Tibial nerve (tissue), 4 donors: ENCODE measurements at places on chromosomes 7 and 10.

DNA sequence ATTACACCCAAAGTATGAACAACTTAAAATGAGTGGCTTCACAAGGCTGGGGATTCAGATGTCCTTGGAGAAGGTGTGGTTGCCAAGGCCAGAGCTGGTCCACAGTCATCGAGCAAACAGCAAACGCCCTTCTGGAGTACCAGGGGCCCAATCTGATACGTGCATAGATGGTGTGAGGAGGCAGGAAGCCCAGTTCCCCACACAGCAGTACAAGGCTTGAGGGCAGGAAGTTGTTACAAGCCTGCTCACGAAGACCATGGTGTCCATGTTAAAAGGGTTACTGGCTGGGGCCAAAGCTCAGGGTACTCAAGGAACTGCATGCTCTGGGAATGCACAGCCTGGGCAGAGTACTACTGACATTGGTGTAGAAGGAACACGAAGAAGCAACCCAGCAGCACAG is 4.6 kb upstream of the ANKRD26 start:
- H3K4me1 ChIP-seq: no peaks in the 10 kb centered on the region
- no peaks in the 10 kb centered on the region for H3K27me3 ChIP-seq
- no peak overlapping the region for H3K27ac ChIP-seq

DNA sequence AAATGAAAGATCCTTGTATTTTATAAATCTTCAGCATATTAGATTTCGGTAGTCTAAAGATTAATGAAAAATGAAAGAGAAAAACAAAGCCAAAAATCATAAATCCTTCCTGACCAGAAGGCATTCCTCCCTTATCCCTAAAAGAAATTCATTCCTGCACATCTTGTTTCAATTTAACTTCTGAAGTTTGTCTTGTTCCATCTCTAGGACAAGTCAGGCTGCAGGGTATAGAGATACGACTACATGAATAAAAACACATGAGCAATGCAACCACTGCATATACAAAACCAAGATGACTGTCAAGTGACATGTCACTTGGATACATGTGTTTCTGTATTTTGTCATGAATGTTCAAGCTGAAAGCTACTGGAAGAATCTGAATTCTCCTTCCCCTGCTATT is 214.9 kb downstream of the JAZF1 start:
- no peaks in the 10 kb centered on the region for H3K4me1 ChIP-seq
- DNase-seq: no peak
- no peaks in the 10 kb centered on the region for H3K36me3 ChIP-seq

DNA sequence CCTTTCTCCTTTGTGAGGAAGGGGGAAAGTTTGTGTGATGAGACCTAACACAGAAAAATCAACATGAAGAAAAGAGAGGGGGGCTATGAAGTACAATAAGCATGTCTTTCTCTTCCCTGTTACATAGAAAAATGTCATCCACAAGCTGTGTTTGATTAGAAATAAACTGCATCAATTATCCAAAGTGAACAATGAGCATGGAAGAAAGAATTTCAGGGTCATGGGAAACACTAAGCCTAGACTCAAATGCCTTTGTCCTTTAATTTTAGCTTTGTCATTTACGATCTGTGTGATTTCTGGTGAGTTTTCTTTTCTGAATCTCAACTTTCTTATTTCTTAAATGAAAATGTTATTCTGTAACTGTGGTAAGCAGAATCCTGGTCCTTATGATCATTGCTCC is 121.0 kb downstream of the GNAI1 start:
- no peaks in the 10 kb centered on the region for H3K36me3 ChIP-seq
- H3K4me1 ChIP-seq: no peaks in the 10 kb centered on the region
- H3K4me3 ChIP-seq: no peak overlapping the region
- no peaks in the 10 kb centered on the region for H3K27me3 ChIP-seq
- no peak for DNase-seq
- H3K27ac ChIP-seq: no peak overlapping the region

DNA sequence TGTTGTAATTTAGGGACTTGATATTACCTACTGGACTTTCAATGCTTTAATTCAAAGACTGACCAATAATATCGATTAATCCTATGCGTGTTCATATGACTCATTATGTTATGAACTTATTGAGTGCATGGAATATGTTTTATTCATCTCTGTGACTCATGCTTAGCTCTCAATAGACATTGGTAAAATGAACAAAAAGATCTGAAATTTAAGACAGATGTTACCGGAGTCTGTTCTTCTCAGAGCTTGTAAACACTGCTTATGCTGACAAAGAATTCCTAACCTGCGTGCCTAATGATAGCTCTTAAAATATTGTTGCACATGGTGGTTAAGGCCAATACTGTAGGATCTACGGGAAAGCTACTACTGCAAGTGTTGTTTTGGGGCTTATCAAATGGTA is 131.5 kb upstream of the ACBD5 start:
- H3K4me1 ChIP-seq: no peaks in the 10 kb centered on the region
- H3K27ac ChIP-seq: no peak overlapping the region
- no peak overlapping the region for H3K4me3 ChIP-seq
- H3K36me3 ChIP-seq: no peaks in the 10 kb centered on the region
- no peak for DNase-seq
- H3K27me3 ChIP-seq: no peaks in the 10 kb centered on the region

DNA sequence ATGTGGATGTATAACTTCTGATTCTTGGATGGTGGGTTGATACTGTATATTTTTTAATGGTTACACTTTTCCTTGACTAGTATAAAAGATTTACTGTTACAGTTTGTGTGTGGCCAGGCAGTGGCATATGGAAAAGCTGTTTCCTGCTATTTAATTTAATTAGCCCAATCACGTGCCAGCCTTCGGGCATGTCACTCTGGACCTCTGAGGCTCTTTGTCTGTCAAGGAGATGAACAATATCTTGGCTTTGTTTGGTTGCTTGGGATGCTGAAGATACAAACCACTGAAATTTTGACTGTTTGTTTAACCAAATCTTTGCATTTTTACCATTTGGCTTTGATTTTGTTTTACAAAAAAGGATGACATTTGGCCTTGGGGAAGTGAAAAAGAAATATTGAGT is 185.0 kb downstream of the HDAC9 start:
- no peak overlapping the region for H3K4me3 ChIP-seq
- H3K36me3 ChIP-seq: no peaks in the 10 kb centered on the region
- H3K27ac ChIP-seq: no peak overlapping the region
- no peaks in the 10 kb centered on the region for H3K27me3 ChIP-seq
- DNase-seq: no peak

GRCh38 chr7:95596198-95597063 is at the start of gene PDK4:
PDK4 (minus strand) TSS chr7:95596516; CDS start chr7:95596293, 223 bp downstream.
- H3K27ac ChIP-seq: peak within 1 kb of the TSS; percentile 96
- H3K27me3 ChIP-seq: no peaks in the 10 kb centered on the region
- peaks cover 14% of the 10 kb centered on the region for H3K4me1 ChIP-seq
- H3K4me3 ChIP-seq: peak within 1 kb of the TSS; percentile 63
- peaks cover 41% of the 10 kb centered on the region for H3K36me3 ChIP-seq

- DNase-seq: no peak
- no peaks in the 10 kb centered on the region for H3K4me1 ChIP-seq
- no peaks in the 10 kb centered on the region for H3K27me3 ChIP-seq
- no peaks in the 10 kb centered on the region for H3K36me3 ChIP-seq
- no peak overlapping the region for H3K27ac ChIP-seq
Observed at GRCh38 chr7:81776161-81776560, 6.3 kb upstream of the HGF start.

DNA sequence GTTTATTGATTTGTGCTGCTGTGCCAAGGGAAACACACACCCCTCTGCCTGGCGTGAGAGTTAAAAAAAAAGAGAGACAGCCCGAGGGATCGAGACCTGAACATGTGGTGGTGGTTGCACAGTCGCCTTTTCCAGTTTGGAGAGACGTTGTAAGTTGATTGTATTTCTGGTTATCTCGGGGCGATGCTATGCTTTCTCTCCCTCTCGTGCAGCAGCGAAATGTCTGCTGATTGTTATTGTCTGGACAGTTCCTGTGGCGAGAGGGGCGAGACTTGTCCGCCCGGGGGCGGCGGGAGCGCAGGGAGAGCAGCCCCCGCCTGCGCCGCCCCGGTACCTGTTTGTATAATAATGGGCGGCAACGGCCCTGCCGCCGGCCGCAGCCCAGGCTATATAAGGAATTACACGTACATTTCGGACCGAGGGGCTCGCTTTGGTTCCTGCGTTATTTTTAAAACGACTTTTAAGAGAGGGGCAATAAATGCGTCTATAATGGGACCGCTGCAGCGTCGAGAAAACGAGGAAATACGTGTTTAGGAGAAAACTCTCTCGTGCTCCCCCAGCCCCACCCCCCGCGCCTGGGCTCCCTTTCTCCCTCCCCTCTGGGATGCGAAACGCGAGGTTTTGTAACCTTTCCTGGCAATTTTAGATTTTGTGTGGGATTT is 1.7 kb downstream of the ZEB1 start:
- peaks cover 38% of the 10 kb centered on the region for H3K4me1 ChIP-seq
- H3K27me3 ChIP-seq: no peaks in the 10 kb centered on the region
- peak overlapping the region; percentile 93 for H3K27ac ChIP-seq
- peak; percentile 32 for DNase-seq
- H3K4me3 ChIP-seq: peak overlapping the region; percentile 95

- DNase-seq: no peak
- no peak overlapping the region for H3K4me3 ChIP-seq
- H3K27ac ChIP-seq: no peak overlapping the region
- no peaks in the 10 kb centered on the region for H3K4me1 ChIP-seq
Observed at GRCh38 chr7:1269336-1269890, 36.7 kb downstream of the UNCX start.

DNA sequence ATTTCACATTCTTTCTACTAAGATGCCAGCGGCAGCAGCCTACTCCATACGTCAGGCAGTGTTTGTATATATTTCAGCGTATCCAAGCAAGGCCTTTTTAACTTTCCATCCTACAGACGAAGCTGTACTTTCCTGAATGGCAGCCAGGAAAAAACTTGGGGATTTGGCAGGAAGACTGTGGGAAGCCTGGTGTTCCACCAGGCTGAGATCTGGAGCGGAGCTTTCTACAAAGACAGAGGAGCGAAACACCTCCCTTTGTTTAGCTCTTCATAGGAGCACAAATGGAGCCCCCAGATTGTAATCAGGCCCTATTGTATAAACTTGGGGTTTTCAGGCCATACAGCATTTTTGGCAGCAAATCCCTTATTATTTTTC is 143.8 kb downstream of the TES start:
- DNase-seq: no peak
- no peaks in the 10 kb centered on the region for H3K36me3 ChIP-seq
- H3K4me1 ChIP-seq: peaks cover 43% of the 10 kb centered on the region
- no peak overlapping the region for H3K27ac ChIP-seq
- no peaks in the 10 kb centered on the region for H3K27me3 ChIP-seq

- no peak for DNase-seq
- H3K4me1 ChIP-seq: peaks cover 51% of the 10 kb centered on the region
- H3K27me3 ChIP-seq: no peaks in the 10 kb centered on the region
- no peak overlapping the region for H3K4me3 ChIP-seq
- H3K36me3 ChIP-seq: no peaks in the 10 kb centered on the region
Observed at GRCh38 chr10:103703941-103704919, 151.1 kb downstream of the SH3PXD2A start.

- no peaks in the 10 kb centered on the region for H3K36me3 ChIP-seq
- no peak for DNase-seq
- H3K27me3 ChIP-seq: peaks cover 4% of the 10 kb centered on the region
- H3K4me3 ChIP-seq: no peak overlapping the region
- no peaks in the 10 kb centered on the region for H3K4me1 ChIP-seq
Observed at GRCh38 chr7:31563522-31563921, 49.6 kb downstream of the ITPRID1 start.

- no peaks in the 10 kb centered on the region for H3K4me1 ChIP-seq
- no peaks in the 10 kb centered on the region for H3K36me3 ChIP-seq
- no peaks in the 10 kb centered on the region for H3K27me3 ChIP-seq
- H3K27ac ChIP-seq: no peak overlapping the region
Observed at GRCh38 chr10:83957168-83957947, 182.0 kb upstream of the GHITM start.

GRCh38 chr10:92695679-92696605 is 6.2 kb downstream of the HHEX start:
- no peaks in the 10 kb centered on the region for H3K4me1 ChIP-seq
- DNase-seq: no peak
- H3K36me3 ChIP-seq: no peaks in the 10 kb centered on the region

GRCh38 chr7:106153891-106154449 is 41.9 kb upstream of the SYPL1 start:
- H3K36me3 ChIP-seq: no peaks in the 10 kb centered on the region
- H3K4me3 ChIP-seq: no peak overlapping the region
- H3K27ac ChIP-seq: no peak overlapping the region

GRCh38 chr10:78640796-78641636 is 427.8 kb upstream of the ZMIZ1 start:
- no peak for DNase-seq
- H3K27ac ChIP-seq: no peak overlapping the region
- H3K4me1 ChIP-seq: no peaks in the 10 kb centered on the region
- no peaks in the 10 kb centered on the region for H3K27me3 ChIP-seq
- no peaks in the 10 kb centered on the region for H3K36me3 ChIP-seq

GRCh38 chr10:132439424-132440163 is 42.6 kb downstream of the PWWP2B start:
- no peak overlapping the region for H3K27ac ChIP-seq
- no peak overlapping the region for H3K4me3 ChIP-seq
- H3K27me3 ChIP-seq: no peaks in the 10 kb centered on the region
- DNase-seq: no peak
- H3K4me1 ChIP-seq: no peaks in the 10 kb centered on the region

GRCh38 chr7:2595258-2595860 is 36.4 kb upstream of the TTYH3 start:
- H3K4me1 ChIP-seq: no peaks in the 10 kb centered on the region
- H3K27me3 ChIP-seq: no peaks in the 10 kb centered on the region
- DNase-seq: no peak
- no peak overlapping the region for H3K27ac ChIP-seq
- no peak overlapping the region for H3K4me3 ChIP-seq

GRCh38 chr7:4610768-4611467 is 71.2 kb upstream of the FOXK1 start:
- H3K36me3 ChIP-seq: no peaks in the 10 kb centered on the region
- H3K27ac ChIP-seq: no peak overlapping the region
- H3K27me3 ChIP-seq: no peaks in the 10 kb centered on the region
- no peaks in the 10 kb centered on the region for H3K4me1 ChIP-seq
- DNase-seq: peak; percentile 79

DNA sequence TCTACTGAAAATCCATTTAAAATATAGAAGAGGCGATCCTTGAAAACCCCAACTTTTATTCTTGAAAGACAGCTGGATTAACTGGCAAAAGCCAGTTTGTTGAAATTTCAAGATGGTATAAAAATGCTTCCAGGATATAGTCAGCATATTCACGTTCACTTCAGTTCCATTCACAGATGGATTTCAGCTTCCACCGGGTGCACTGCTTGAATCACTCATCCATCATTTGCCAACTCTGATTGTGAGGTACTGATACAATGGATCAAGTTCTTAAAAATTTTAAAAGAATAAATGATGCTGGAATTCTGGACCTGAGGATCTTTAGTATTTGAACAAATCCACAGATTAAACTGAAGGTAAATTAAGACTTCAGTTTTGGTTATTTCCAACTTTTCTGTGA is 2.4 kb downstream of the PURB start:
- peaks cover 75% of the 10 kb centered on the region for H3K4me1 ChIP-seq
- no peak overlapping the region for H3K27ac ChIP-seq
- no peaks in the 10 kb centered on the region for H3K36me3 ChIP-seq
